GM12865 (cell line): ENCODE measurements at places on chromosomes 6 and 20.
A peak's percentile ranks its signal among the peaks of the same experiment; 100 is the strongest.

GRCh38 chr6:150452428-150453243, 83.8 kb downstream of the IYD start:
- DNase-seq, result no peak

- no peak for DNase-seq
Measured at GRCh38 chr6:160519133-160519532, 144.9 kb downstream of the LPA start.

DNA sequence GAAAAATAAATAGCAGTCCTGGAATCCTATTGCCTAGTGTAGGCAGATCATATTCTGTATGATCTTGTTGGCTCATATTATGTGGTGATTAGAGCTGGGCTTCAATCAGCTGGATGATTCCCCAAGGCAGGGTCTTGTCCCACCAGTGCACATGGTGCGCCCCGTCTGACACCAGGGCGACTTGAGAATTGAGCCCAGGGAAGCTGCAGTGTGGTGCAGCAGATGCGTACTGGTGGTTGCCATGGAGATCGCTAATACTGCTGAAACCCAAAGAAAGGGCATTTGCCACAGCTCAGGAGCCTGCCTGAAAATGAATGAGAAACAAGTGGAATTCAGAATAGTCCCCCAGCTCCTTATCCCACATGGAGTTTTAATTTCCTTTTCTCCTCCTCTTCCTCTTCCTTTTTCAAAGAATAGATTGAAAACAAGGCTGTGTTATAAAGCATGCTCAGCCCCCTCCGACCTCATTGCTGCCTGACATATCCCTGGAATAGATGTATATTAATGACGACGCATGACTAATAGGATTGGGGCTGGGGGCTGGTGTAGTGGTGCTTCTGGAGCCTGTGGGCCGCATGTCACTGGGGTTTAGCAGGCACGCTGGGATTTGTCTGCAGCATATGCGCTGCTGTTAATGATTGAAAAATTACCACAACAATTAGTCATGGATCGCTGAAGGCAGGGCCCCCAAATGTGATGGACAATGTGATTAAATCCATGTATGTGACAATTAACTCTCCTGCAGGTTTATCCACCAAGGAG, 210.5 kb downstream of the FARS2 start:
- DNase-seq, result no peak

- DNase-seq, result peak; percentile 44
Measured at GRCh38 chr6:31659649-31660380, 763 bp downstream of the C6orf47 start.

- no peak for DNase-seq
Measured at GRCh38 chr20:25525867-25526266, 59.5 kb downstream of the NINL start.
